ENCODE measurements at places on chromosomes 6 and 20.
A peak's percentile ranks its signal among the peaks of the same experiment; 100 is the strongest.

DNA sequence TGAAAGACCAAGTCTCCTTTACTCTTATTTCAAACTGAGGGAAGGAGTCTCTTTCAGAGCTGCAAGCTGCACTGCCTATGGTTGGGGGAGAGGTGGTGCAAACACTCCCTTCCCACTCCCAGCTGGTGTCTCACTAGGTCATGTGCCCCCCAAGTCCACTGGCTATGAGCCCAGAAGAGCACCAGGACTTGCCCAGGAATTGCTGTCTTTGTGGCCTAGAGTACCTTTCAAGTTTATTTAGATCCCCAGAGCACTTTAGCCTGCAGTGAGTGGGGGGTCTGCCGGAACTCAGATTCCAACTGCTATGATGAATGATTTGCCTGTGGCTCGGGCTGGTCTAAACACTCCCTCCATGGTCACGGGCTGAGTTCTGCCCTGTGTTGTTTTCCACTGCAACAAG, 192.6 kb upstream of the CITED2 start:
- DNase-seq = no peak

GRCh38 chr6:85129881-85130280, 320.0 kb upstream of the NT5E start:
- DNase-seq = no peak

DNA sequence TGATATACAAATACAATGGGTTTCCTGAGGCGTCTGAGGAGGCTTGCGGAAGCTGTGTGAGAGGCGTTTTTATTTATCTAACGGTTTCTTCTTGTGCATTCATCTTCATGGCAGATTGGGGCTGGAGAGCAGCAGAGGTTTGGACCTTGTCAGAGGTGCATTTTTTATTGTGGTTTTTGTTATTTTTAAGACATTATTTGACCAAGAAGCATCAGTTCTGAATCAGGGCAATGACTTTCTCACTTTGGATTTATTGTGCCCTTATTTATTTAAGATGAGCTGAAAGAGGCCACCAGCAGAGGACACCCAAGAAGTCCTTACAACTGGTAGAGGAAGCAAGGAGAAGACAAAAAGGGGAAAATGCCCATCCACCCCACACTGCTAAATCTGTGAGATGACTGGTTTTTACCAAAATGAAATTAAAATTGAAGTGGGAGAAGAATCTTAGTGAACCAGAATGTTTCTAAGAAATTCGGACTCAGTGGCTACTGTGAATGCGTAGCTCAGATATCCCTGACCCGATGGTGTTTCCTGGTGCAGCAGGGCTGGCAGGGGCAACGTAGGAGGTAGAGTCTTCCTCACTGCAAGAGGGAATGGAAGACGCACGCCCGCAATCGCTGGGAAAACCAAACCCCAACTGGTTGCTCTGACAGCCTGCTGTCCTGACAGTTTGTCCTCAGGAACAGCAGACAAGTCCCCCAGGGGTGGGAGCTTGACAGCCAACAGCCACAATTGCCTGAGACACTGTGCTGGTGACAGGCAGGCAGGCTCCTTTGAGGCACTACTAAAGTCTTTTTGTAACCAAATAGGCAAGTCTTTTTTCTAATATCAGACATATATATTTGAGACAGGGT, 14.2 kb downstream of the PRR18 start:
- no peak for DNase-seq

- no peak for DNase-seq
Observed at GRCh38 chr6:83854001-83854501, 891 bp downstream of the RIPPLY2 start.

- no peak for DNase-seq
Observed at GRCh38 chr6:3090013-3090412, 21.7 kb downstream of the RIPK1 start.

DNA sequence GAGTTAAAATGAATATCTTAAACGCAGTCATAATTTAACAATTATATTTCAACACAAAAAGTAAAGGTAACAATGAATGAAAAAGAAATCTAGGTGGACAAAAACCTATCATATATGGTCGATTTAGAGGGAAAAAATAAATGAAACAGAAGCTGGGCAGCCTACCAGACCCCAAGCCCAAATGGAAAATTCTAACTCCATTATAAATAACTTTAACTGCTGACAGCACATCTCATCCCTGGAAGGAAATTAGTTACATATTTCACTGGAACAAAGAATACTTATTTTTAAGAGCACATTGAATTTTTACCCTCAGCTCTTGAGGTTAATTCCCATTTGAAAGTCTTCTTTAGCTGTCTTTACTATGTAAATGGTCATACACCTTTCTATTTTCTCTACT, 39.1 kb downstream of the COL12A1 start:
- no peak for DNase-seq

DNA sequence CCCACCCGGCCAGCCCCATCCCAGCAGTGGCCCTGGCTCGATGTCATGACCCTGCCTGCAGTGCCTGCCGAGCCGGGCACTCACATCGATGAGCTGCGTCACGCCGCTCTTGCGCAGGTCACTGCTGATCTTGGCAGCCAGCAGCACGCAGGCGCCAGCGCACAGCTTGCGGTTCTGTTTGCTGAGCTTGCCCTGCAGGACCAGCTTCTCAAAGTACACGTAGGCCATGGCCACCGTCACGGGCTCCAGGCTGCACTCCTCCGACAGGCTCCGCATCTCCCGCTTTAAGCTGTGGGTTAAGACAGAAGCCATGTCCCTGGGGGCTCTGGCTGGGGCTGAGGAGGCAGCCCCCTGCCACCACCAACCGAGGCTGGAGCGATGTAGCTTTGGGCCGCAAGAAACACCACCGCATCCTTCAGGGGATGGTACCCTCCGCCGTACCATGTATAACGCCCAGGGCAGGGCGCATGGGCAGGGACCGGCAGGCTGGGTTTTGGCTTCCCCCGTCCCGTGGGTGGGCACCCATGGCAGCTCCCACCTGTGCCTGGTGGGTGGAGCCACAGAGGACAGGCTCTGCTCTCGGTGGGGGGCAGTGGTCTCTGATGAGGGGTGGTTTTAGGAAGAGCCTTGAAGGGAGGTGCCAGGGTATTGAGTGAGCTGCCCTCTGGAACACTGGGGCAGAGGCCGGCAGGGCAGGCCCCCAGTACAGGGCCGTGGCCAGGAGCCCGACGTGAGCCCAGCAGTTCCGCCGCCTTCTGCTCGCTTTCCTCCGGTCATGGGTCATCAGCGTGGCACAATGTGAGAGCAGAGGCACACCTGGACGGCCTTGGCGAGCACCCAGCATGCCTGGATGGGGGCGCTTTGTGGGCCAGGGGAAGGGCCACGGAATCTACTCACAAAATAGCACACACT, 4.5 kb downstream of the RPS21 start:
- DNase-seq = no peak

DNA sequence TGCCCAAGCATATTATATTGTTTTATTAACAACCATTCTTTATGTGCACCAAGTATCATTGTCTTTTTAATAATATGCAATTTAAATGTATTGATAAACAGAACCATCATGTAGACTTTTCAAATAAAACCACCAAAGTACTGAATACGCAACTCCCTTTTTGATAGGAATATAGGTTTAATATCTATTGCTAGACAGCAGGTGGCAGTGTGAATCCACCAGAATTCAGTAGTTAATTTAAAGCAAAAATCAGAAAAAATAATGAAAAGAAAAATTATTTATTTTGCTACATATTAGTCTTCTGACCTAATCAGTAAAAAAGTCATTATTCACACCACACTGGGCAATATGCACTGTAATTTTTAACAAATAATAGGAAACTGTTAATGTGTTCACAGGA, 143.7 kb downstream of the KLHL32 start:
- DNase-seq = no peak

GRCh38 chr6:126156973-126157372, 170.6 kb downstream of the TRMT11 start:
- DNase-seq = no peak

DNA sequence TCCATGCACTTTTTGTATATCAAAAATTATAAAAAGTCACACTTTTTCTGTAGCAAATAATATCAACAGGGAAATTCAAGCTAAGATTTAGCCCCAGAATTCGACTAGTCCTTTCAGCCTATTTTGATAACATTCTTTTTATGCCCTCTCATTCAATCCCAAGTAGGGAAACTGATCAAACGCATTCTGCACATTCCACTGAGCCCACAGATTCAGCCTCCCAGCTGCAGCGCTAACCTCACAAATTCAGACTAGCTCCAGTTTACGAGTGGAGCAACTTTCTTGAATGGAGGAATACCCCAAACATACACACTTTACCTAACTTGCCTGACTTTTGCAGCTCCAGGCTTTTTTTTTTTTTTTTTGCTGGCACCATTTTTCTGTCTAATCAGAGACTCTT, 70.3 kb upstream of the HEY2 start:
- no peak for DNase-seq

DNA sequence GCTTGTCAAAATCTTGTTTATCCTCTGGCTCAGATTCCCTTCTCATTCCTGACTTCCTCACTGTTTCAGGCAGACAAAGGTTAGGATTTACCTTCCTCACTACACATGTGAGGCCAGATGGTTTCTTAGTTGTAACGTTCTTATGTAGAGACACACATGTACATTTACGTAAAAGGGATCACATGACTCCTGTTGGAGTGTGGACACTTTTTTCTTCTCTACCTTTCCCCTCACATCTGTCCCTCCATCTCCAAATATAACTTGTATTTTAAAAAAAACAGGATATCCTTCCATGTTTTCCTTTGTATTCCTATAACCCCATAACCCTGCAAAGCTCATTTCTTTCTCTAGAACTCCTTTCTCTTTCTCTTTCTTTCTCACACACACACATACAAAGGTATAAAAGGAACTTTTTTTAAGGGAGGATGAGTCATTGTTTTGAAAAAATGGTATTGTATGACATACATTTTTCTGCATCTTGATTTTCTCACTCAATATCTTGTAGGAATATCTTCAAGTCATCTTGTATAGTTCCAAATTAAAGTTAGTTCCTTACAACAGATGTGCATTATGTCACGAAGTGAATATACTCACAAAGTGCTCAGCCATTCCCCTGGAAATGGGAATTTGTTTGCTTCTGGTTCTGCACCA, 78.2 kb upstream of the SULF2 start:
- DNase-seq = no peak

DNA sequence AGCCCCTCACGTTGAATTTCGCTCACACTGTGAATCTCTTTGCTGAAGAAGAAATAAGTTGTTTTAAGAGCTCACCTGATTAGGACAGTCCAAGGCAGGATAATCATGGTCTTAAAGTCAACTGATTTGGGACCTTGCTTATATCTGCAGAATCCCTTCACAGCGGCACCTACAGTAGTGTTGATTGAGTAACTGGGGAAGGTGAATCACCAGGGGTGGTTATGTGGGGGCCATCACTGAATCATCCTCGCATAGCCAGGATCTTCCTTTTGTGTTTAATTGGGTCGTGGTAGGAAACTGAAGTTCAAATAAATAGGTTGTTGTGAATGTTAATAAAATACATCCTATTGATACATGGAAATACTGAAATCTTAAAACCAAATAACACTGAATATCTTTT, 20.2 kb upstream of the MICA start:
- peak; percentile 25 for DNase-seq

GRCh38 chr20:55540013-55540412, 465.3 kb downstream of the CBLN4 start:
- DNase-seq = no peak

DNA sequence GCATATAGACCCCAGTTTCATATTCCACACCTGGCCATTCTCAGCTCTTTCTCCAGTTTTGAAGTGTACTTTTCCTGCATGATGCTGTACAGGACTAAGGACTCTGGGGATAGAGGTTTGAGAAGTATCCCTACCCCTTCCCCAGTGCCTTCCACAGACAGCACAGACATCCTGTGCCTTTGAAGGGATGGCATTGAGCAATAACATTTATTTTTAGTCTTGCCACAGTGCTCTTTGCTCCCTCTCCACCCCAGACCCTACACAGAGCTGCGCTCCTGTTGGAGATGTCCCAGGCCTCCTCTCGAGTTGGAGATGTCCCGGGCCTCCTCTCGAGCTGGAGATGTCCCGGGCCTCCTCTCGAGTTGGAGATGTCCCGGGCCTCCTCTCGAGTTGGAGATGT, 275.8 kb downstream of the FARS2 start:
- DNase-seq = no peak

DNA sequence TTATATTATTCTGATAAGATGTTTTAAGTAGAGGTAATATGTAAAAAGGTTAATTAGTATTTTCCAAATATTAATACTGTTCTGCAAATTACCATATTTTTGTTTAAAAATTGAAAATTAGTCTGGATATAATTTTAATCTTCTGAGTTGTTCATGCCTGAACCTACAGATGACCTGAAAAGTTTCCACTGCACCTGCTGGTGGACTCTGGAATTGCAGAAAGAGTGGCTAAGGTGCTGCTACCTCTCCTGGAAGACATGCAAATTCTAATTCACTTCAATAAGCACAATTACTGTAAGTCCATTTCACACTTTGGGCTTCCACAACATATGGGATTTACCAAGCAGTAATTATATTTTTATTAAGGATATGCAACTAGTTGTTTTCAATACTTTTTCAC, 77.7 kb upstream of the OLIG3 start:
- DNase-seq = peak; percentile 78

GRCh38 chr6:31252625-31253024, 19.3 kb downstream of the HLA-C start:
- no peak for DNase-seq

DNA sequence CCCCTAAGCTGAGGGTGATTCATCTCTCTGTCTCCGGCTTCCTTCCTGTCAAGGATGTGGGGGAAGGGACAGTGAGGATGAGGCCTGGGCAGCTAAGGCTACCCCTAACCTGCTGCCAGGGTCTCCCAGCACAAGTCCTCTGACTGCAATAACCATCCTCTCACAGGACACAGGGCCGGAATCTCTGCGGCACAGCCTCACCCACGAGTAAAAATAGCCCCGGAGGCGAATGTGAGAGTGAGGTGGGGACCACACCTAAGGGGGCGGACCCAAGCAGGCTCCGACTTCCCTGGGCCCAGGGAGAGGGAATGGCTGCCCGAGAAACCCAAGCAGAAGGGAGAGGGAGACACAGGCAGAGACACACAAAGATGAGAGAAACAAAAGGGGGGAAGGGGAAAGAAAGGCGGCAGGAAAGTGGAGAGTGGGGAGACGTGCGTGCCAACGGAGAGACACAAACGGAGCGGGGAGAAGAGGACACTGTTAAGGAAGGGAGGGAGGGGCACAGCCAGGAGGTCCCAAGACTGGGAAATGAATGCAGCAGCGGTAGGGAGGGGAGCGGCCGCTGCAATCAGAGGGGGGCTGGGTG, 1.4 kb downstream of the CLIC1 start:
- peak; percentile 76 for DNase-seq

DNA sequence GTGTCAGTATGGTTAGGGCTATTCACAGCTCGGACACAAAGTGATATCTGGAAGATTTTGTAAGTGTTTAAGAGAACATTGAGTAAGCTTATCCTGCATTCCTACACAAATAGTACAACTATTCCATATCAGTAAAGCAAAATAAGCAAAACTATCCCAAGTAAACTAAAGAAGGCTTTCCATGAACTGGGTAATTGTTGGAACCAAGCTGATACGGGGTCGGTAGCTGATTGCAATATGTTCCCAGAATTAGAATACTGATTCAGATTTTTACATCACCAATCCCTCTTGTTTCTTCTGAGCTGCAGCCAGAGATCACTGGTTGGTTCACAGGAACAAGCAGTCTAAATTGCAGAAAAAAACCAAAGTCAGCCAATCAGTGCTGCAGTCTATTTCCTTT, 54.1 kb downstream of the CDS2 start:
- no peak for DNase-seq

Measured in activated CD4-positive, alpha-beta memory T cell treated with anti-CD3 and anti-CD28 coated beads for 36 hours (primary cell).